ENCODE measurements at places on chromosomes 13 and 19.

DNA sequence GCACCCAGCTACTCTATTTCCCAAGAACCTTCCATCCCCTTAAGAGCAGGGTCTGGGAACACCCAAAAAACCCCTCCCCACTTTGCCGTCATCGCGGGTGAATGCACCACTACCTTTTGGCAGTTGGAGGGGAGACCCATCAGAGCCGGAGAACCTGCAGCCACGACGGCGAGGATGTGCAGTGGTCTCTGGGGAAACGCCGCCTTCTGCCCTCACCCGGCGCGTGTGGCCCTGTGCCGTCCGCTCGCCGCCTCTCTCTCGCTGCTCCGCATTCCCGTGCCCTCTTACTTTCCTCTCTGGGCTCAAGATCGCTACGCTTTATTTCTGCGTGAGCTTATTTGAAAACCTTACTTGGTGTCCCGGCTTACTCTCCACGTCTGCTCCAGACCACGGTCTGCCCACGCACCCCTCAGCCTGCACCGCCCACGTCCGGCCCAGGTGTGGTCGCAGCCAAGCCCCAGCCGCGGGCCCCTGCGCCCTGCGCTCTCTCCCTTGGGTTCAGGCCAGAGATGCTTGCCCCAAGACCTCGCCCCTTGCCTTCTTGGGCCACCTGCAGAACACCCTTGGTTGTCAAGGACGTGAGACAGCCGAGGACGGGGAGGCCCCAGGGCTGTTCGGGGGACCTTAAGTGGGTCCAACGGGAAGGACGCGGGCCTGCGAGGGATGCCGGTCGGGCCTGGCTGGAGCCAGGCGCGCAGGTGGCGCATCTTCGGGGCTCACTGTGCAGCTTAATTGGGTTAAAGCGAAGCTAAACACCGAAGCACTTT is 2.0 kb upstream of the MAB21L1 start:
- DNase-seq: no peak

- no peak for DNase-seq
These were observed 34.5 kb downstream of the DNM2 start for GRCh38 chr19:10752237-10752912.

DNA sequence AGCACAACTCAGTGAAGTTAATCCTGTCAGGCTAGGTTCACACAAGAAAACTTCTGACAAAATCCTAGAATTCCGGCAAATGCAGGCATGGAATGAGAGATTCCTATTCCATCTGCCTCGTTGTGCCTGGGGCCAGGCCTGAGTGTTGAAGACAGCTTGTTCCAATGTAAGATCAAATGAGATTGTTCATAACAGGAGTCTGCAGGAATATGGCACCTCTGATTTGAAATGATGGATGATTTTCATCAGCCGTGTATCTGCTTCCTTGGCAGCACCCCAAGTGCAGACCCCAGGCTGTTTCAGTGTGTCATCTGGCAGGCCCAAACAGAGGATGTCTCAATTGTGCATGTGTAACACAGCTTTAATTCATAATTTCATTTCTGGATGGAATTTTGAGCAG is 35.3 kb upstream of the SACS start:
- no peak for DNase-seq

GRCh38 chr19:44757057-44757734 is 8.7 kb downstream of the BCL3 start:
- no peak for DNase-seq

DNA sequence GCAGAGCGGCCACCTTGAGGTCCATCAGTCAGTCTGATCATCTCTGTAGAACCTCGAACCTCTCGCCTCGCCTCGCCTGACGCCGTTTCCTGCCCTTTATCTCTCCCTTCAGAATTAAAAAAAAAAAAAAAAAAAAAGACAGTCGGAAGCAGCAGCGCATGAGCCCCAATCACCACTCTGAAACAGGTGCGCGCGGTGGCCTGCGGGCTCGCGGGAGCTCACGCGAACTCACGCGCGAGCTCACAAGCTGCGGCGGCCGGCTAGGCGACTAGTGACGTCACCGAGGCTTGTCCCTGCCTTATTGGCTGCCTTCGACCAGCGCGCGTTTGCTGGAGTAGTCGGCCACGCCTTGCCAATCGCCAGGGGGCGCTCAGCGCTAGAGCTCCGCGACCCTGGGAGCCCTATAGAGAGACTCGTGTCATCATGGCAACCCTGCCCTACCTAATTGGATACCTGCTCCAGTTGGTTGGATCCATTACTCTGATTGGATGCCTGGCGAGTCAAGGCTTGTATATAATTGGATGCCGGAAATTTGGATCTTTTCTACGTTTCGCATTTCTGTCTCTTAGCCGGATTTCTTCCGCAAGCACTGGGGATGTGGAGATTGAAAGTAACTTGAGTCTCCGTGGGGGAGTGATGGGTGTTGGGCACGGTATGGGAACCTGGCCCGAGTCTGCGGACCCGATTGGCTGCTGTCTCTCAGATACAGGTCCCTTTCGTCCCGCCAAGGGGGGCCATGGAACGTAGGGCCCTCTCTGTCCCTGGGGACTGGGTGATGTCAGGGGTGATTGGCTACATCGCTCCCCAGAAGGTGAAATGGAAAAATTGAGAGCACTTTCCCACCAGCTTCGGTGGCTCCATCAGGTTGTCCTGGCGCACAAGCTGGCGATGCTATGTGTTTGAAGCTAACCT is 31.6 kb downstream of the SYT3 start:
- no peak for DNase-seq

DNA sequence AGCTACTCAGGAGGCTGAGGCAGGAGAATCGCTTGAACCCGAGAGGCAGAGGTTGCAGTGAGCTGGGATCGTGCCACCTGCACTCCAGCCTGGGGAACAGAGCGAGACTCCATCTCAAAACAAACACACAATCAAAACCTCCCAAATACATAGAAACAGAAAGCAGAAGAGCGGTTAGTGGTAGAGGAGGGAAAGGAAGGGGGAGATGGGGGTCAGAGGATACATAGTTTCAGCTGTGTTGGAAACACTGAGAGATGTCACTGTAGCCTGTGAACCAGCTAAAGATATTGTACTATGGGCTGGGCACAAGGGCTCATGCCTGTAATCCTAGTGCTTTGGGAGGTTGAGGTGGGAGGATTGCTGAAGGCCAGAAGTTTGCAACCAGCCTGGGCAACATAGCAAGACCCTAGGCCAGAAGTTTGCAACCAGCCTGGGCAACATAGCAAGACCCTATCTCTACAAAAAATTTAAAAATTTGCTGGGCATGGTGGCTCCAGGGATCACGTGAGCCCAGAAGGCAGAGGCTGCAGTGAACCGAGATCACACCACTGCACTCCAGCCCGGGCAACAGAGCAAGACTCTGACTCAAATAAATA is 49.9 kb downstream of the GNG7 start:
- no peak for DNase-seq

DNA sequence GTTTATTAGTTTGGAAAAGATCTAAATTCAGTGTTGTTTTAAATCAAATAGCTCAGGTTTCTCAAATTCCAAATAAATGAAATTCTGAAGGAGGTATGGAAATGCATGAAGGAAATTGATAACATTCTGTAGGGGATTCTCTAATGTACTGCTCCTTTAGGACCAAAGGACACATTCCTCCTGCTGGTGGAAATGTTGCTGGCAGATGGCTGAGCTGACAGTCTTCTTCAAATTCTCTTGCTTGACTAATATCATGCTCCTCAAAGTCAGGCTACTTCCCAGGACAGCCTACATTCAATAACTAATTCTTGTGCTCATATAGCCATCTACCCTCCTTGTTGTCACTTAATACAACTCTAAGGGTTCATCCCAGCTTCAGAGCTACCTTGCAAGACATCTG is 1118.5 kb downstream of the PCDH9 start:
- no peak for DNase-seq

DNA sequence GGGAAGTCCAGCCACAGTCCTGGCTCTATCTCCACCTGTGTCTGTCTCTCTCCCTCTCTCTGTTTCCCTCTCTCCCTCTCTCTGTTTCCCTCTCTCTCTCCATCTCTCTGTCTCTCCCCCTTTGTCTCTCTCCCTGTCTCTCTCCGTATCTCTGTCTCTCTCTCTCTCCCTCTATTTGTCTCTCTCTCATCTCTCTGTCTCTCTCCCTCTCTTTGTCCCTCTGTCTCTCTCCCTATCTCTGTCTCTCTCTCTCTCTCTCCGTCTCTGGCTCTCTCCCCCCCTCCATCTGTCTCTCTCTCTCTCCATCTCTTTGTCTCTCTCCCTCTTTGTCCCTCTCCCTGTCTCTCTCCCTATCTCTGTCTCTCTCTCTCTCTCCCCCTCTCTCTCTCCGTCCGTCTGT is 39.5 kb upstream of the C13orf46 start:
- no peak for DNase-seq

- DNase-seq: no peak
These were observed 2463.1 kb downstream of the PCDH9 start for GRCh38 chr13:64767054-64767453.

DNA sequence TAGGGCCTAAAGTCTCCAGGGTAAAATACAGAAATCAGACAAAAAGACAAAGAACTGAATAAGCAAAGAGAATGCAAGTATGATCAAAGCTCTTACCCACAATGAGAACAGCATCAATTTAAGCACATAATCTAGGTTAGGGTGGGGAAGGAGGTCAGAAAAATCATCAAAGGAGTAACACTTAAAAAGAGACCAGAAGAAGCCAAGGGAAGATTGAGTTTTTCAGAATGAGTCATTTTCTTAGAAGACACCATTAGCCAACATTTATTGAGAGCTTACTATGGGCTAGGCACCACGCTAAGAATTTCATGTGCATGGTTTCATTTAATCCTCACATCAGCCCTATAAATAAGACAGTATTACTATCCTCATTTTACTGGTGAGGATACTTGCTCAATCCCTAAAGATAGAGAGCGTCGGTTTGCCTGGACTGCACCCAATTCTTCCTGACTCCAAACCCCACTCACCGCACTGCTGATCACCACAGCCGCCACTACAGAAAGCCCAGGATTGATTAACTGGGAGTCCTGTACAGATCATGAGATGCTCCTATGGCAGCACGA is 1.7 kb upstream of the SHISA2 start:
- DNase-seq: no peak

- no peak for DNase-seq
These were observed 12.0 kb downstream of the ELF1 start for GRCh38 chr13:41006978-41007743.

DNA sequence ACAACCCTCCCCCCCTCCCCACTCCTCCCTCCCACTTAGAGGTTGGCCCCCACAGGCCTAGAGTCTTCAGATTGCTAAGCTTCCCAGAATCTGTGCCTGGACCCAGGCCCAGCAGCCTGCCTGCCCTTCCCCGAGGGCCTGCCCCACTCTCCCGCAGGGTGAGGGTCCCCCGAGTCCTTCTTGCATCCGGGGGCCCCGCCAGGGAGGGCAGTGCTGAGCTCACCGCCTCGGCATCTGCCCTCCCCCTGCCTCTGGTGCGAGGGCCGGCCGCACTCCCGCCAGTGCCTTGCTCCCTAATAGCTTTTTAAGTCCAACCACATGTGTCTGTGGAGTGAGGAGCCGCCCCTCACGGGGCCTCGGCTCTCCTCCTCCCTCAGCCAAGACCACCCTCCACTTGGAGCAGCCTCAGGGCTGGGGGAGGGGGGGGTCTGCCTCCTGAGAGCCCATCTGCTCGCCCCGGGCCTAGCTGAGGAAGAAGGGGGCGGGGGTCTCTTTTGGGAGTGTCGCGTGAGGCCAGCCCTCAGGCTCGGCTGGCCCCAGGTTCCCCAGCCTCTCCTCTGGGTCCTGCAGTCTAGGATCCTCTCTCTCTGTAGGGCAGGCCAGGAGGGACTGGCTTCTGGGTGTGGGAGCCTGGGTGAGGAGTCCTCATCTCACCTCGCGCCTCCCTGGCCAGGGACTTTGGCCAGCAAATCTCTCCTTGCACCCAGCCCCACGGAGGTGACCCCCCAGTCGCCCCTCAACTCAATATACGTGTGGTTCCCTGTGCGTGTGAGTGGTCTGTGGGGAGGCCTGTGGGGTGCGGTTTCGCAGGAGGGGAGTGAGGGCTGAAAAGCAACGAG is 47.2 kb downstream of the LYL1 start:
- DNase-seq: no peak

- no peak for DNase-seq
These were observed 4.2 kb downstream of the NAPA start for GRCh38 chr19:47510516-47511127.

GRCh38 chr13:92677571-92677970 is 549.0 kb upstream of the GPC6 start:
- DNase-seq: no peak

DNA sequence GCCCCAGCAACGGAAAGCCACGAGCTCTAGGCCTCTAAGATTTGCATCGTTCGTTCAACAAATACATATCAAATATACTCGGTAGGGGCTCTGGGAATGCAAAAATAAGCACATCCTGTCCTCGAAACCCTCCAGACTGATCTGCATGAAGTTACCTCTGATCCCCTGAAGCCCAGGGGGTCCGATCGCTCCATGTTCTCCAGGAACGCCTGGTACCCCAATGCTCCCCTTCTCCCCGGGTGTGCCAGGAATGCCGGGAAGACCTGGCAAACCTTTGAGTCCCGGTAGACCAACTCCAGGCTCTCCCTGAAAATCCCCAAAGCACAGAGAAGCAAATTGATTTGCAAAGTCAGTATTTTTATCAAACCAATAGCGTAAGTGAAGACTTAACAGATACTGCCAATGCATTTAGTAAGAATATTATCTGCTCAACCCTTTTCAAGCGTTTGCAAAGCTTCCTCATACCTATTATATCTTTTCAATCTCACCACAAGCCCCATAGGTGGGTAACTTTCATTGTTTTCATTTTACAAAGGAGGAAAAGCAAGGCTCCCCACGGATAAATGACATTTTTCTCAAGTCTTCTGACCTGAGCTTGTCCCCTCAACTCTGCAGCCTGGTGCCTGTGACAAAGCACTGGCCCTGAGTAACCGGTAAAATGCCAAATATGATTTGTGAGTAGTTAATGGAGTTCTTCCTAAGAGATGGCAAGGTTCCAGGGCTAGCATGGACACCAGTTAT is 127.7 kb downstream of the COL4A1 start:
- DNase-seq: no peak

DNA sequence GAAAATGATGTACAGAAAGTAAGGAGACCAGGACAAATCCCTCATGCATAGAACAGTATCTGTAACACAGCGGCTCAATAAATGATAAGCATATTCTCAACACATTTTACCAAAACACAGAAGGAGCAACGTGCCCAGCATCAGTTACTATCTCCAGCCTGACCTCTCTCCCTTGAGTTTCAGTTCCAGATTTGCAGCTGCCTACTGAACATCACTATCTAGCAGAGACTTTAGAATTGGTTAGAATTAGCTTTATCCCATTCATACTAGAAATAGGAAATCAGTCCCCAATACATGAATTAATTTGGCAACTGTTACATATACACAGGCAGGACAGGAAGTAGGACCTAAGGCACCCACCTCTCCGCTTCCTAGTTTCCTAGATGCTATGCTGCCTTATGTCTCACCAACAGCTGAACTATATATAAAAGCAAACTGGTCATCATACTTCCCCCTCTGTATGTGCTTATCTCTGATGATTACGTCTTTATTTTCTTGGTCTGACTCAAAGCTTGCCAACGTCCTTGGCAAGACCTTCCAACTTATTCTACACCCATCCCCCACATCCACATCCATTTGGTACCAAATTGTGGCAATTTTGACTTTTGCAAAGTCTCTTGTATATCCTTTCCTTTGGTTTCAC is 61.1 kb downstream of the SACS start:
- DNase-seq: no peak

- DNase-seq: no peak
These were observed 1.5 kb downstream of the BABAM1 start for GRCh38 chr19:17268754-17269153.

- DNase-seq: no peak
These were observed 48.6 kb upstream of the EEF1AKMT1 start for GRCh38 chr13:20822406-20822805.

GRCh38 chr19:55655648-55656040 is 809 bp downstream of the U2AF2 start:
- no peak for DNase-seq

- DNase-seq: no peak
These were observed 8.7 kb upstream of the IGFL3 start for GRCh38 chr19:46133101-46133627.

GRCh38 chr13:25190256-25190655 is 18.2 kb upstream of the AMER2 start:
- DNase-seq: no peak

All from cortex of kidney (tissue), 1 donor.